ENCODE measurements at places on chromosomes 2 and 18.

DNA sequence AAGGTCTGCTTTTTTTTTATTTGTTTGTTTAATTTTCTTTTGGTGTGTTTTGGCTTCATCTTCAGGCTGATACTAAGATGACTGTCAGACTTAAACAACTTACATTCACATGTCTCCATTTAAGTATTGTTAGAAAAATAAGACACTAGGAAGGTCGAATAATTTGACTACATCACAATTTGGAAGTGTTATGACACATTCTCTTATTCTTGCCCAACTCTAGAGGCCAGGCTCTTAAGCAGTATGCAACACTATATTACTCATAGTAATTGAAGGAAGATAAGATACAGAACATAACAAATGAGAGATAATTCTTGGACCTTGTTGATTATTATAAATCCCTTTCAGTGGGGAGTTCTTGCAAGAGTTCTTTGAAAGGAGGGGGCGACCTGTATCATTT is 295.3 kb upstream of the COL3A1 start:
- no peak for DNase-seq

DNA sequence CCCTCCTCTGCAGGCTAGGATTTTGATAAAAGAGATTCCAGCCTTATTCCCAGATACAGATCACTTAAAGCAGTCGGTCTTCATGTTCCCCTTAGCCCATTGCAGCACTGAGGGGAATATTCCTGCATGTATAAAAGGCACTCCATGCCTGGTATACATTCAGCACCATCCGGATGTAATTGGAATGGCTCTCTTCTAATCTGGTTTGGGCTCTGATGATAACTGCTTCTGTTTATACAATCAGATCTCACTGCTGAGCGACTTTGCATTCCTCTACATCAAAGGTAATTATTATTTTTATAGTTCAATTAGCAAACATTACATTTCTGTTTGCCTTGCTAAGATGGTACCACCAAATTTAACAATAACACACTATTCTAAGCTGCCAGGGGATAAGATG is 746.9 kb upstream of the CELF4 start:
- DNase-seq: no peak

DNA sequence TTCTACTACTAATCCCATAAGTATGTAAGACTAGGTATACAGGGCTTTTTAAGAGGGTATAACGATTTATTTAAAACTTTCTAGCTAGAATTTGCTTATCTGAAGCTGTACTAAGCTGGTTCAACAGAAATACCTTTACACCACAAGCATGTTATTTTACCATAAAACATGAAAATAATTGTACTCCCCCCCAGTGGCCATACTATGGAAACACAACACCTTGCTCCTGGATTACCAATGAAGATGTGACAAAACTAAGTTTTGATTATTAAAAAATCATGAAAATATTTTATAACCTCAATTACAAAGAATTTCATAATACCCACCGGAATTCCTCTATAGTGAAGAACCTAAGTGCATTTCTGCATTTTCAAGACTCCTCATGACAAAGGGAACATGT is 27.3 kb downstream of the LPIN2 start:
- peak; percentile 49 for DNase-seq

- peak; percentile 98 for DNase-seq
Observed at GRCh38 chr2:68828887-68829708, 42.1 kb downstream of the BMP10 start.

DNA sequence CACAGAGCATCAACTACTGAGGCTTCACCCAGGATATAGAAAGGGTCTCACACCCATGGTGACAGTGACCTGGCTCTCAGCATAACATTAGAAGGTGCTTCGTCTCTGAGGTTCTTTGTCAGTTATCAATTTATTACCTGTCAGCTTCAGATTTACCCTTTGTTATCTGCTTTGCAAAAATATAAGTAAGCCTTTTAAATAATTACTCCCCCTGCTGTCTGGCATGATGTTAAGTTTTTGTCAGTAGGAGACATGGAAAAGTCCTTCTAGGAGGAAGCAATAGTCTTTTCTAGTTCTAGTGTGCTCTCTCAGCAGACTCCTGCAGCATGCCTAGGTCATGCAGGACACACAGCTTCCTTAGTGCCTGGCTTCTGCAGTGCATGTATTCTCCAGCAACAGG is 149.9 kb downstream of the RDH14 start:
- DNase-seq: no peak

- no peak for DNase-seq
Observed at GRCh38 chr2:230394301-230394700, 21.7 kb upstream of the SP100 start.

DNA sequence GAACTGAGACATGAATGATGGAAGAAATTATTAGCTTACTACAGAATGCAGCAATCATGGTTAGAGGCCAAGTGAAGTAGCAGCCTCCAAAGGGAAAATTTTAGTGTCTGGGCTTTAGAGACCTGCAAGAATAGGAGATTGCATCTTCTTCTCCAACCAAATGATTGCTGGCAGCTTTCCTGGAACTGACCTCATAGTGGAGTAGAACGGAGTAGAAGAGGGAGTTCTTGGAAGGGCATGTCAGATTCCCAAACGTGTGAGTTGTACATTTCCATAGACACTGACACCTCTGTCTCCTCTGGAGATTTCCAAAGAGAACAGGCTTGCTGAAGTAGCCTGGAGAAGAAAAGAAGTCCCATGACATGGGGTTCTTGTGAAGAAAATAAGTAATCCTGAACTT is 169.8 kb upstream of the ERBB4 start:
- DNase-seq: no peak
